ENCODE measurements at places on chromosomes 4 and X.
A peak's percentile ranks its signal among the peaks of the same experiment; 100 is the strongest.

GRCh38 chrX:95218976-95219375 is 1465.7 kb upstream of the DIAPH2 start:
- no peak for DNase-seq

DNA sequence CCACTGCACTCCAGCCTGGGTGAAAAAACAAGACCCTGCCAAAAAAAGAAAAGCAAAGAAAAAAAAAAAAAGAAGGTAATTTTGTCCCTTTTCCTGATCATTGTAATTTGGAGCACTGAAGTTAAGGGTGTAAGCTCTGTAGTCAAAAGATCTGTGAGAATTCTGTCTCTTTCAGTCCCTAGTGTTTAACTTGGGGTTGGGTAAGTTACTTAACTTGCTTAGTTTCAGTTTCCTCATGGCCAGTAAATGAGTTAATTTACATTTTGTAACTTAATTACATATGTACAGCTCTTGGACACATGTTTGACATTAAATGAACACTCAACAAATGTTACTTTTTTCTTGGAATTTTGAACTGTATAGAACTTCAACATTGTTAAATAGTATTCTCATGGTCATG is 10.9 kb upstream of the UBE2K start:
- DNase-seq, result no peak

DNA sequence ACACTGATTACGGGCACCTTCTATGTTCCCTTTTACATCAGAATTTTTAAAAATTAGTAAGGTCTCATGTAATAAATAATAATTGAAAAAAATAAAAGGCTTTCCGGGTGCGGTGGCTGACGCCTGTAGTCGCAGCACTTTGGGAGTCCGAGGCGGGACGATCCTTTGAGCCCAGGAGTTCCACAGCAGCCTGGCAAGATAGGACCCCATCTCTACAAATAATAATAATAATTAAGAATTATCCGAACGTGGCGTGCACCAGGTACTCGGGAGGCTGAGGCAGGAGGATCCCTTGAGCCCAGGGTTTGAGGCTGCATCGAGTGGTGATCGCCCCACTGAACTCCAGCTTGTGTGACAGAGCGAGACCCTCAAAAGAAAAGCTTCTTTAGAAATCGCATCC is 771 bp upstream of the LAMTOR3 start:
- no peak for DNase-seq

GRCh38 chr4:77126809-77127208 is 30.2 kb upstream of the CCNG2 start:
- no peak for DNase-seq

GRCh38 chr4:41505161-41505661 is 32.7 kb upstream of the LIMCH1 start:
- peak; percentile 7 for DNase-seq

DNA sequence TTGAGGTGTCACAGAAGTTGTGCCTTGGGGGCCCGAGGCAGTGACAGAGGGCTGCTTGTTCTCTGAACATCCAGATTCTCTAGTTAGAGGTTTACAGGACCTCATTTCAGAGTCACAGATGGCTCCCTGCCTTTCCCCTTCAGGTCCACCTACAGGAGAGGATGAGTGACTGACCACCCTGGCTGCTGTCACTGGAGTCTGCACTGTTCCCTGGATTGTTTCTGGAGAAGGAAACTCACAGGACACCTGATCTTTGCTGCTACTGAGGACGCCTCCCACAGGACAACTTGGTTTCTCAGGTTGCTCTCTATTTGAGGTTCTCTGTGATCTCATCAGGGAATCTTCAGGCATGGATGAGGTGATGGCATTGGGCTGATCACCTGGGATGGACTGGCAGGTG is 58.3 kb downstream of the GPRIN3 start:
- DNase-seq, result peak; percentile 34

All from body of pancreas (tissue), 4 donors.